Right renal pelvis (tissue), 4 donors: ENCODE measurements at places on chromosomes 11 and 22. TPM values are rescaled to one million over a fixed set of nuclear protein-coding genes. Genes with fewer than 3 reads are reported as not detected.

Gene TMPRSS6
- 0.54 TPM for polyA plus RNA-seq

Gene TBC1D22A
- 17.8 TPM for polyA plus RNA-seq

Gene USP2
- polyA plus RNA-seq: 13.6 TPM

Gene NXPE4
- not detected for polyA plus RNA-seq

Gene MMP13
- 0.11 TPM for polyA plus RNA-seq

Gene ART1
- not detected for polyA plus RNA-seq

GRCh38 chr22:43946384-43946667 is 8.9 kb upstream of the SAMM50 start:
- no peak for DNase-seq

DNA sequence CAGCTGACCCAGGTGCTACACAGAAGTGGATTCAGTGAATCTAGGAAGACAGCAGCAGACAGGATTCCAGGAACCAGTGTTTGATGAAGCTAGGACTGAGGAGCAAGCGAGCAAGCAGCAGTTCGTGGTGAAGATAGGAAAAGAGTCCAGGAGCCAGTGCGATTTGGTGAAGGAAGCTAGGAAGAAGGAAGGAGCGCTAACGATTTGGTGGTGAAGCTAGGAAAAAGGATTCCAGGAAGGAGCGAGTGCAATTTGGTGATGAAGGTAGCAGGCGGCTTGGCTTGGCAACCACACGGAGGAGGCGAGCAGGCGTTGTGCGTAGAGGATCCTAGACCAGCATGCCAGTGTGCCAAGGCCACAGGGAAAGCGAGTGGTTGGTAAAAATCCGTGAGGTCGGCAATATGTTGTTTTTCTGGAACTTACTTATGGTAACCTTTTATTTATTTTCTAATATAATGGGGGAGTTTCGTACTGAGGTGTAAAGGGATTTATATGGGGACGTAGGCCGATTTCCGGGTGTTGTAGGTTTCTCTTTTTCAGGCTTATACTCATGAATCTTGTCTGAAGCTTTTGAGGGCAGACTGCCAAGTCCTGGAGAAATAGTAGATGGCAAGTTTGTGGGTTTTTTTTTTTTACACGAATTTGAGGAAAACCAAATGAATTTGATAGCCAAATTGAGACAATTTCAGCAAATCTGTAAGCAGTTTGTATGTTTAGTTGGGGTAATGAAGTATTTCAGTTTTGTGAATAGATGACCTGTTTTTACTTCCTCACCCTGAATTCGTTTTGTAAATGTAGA is 1.7 kb downstream of the MALAT1 start:
- no peak for DNase-seq

GRCh38 chr11:120977266-120978137 is 46.4 kb upstream of the TBCEL start:
- no peak for DNase-seq

- DNase-seq: peak; percentile 86
Observed at GRCh38 chr22:37561212-37562048, 1.1 kb downstream of the CDC42EP1 start.

DNA sequence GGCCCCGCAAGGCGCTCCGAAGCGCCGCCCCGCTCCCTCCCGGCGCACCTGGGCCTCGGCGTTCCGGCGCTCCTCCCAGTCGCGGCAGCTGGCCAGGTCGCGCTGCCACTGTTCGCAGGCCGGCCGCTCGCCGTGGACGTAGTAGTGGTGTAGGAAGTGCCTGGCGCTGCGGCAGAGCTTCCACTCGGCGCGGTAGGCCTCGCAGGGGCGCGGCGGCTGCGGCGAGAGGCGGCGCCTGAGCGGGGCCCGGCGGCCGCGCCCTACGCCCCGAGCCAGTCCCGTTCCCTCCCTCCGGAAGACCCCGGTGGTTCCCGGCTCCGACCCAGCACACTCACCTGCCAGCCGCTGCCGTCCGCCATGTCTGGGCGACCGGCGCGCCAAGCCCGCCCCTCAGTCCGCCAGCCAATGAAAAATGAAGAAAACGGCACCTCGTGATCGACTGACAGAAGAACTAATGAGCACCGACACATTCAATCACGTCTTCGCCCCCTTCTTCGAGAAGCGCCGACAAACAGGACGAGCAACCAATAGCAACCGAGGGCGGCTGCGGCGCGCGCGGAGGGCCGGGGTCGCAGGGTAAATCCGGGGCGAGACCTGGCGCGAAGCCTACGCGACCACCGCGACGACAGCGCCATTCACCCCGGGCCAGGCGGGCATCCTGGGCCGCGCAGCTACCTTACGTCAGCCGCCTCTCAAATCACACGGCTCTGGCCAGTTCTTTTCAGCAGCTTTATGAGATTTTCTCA is at the start of gene C22orf39:
C22orf39 (minus strand) TSS at position 382 of the 746 bp plus-strand sequence; CDS start at position 359, 23 bp downstream.
- DNase-seq: peak; percentile 81

DNA sequence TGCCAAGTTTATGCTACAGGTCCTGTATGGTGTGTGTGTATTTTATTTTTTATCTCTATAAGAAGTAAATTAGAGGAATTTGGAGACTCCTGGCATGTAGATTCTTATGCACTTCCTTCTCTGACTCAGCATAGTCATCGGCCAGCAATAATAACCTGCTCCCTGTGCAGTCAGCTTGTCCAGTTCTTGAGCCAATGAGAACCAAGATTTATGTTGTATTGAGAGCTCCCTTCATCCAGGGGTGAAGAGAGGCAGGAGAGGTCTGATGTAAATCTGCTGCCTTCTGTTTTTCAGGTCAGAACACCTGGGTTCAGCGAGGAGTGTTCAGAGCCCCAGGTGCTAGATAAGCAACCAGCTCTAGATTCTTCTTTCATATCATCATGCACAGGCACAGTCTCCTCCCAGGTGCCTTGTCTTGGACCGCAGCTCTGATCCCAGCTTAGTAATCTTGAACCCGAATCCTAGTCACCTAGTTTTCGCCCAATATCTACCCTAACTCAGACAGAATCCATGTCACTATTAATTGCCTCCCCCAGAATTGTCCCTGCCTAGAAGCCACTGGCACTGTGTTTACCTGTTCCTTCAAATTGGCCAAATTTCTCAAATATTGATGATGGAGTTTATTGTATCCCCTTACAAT is 328.2 kb upstream of the NCAM1 start:
- DNase-seq: no peak

GRCh38 chr11:130369141-130369691 is 54.5 kb upstream of the ZBTB44 start:
- no peak for DNase-seq

GRCh38 chr22:50610581-50610980 is 10.0 kb downstream of the MAPK8IP2 start:
- DNase-seq: no peak

DNA sequence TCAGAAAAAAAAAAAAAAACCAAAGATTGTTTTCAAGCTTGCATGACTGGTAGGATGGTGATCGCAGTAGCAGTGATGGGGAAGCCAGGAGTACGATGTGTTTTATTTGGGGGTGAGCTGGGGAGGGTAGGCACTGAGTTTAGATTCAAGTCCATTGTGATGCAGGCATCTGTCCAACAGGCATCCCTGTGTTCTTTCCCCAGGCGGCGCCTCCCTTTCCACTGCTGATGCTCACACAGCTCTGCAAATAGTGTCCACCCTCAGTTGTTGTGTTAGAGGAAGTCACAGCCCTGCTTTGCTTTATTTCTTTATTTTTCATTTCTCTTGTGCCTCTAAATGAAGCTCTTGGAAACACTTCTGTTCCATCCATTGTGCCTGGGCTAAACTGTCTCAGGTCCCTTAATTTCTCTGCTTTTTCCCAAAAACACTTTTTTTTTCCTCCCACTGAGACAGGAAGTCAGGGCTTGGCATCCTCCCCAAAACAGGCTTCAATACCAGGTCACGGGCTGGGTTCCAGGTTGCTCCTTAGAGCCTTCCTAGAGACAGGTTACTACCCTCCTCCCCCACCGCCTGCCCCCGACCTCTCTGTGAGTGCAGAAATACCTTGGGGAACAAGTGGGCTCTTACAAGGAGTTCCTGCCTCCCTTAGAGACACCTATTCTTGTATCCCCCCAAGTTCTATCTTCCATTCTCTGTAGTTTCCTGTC is 38.6 kb upstream of the HSPA8 start:
- no peak for DNase-seq

DNA sequence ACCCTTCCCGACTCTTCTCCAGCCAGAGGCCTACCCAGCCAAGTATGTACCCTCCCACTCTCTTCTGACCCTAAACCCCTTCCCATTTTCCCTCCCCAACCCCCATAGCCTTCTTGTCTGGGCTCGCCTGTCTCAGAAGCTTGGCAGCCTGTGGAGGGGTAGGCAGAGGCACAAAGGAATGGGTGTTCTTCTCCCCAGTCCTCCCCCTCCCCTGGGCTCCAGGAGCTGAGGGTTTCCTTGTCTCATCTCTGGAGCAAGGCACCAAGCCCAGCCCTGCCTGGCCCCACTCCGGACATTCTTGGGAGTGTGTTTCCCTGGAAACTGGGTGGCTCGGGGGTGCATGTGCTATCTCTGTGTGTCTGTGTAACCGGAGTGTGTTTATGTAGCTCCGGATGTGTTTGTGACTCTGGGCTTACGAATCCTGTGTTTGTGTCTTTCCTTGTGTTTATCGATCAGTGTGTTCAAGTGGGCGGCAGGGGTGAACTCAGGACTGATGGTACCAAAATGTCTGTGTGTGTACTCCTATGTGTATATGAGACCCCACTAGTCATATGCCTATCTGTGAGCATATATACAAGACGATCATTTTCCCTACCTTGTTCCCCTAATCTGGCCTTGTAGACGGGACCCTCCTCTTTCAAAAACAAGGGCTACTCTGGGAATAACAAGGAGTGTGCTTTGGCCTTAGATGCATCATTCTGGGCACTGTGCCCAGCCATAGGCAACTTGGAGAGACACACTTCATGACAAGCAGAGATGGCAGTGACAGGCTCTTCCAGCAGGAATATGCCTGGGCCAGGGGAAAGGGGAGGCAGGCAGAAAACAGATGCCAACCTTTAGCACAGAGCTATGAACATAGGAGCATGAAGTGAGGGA is 10.9 kb downstream of the PHLDB1 start:
- DNase-seq: no peak

- DNase-seq: no peak
Observed at GRCh38 chr11:102620818-102621561, 4.1 kb downstream of the MMP20 start.

DNA sequence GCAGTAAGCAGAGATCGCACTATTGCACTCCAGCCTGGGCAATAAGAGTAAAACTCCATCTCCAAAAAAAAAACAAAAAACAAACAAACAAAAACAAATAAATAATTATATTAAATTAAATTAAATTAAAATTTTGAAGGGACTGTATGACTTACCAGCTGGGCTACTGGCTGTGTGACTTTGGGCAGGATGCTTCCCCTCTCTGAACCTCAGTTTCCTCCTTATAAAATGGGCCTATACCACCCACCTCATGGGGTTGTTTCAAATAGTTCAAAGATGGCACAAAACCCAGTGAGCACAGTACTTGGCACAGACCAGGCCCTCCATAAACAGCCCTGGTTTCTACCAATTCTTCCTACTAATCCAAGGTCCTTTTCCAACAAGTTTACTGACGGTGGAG is 34.9 kb downstream of the ASCC2 start:
- no peak for DNase-seq

GRCh38 chr11:30960387-30960992 is 374.3 kb upstream of the MPPED2 start:
- no peak for DNase-seq

DNA sequence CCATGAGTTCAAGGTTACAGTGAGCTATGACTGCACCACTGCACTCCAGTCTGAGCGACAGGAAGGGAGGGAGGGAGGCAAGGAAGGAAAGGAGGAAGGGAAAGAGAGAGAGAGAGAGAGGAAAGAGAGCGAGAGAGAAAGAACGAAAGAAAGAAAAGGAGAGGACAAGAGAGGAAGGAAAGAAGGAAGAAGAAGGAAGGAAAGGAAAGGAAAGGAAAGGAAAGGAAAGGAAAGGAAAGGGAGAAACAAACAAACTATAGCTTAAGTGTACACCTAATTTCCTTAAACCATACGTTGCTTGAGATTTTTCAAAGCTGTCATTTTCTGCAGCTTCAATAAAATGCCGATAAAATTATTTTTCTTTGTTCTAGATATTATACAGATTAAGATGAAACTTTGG is 80.2 kb upstream of the APOA1 start:
- no peak for DNase-seq

- DNase-seq: no peak
Observed at GRCh38 chr11:44542372-44542771, 23.1 kb upstream of the CD82 start.

- DNase-seq: no peak
Observed at GRCh38 chr11:7160814-7161489, 72.2 kb downstream of the RBMXL2 start.

GRCh38 chr11:85299258-85299942 is 327.7 kb downstream of the DLG2 start:
- DNase-seq: peak; percentile 16

DNA sequence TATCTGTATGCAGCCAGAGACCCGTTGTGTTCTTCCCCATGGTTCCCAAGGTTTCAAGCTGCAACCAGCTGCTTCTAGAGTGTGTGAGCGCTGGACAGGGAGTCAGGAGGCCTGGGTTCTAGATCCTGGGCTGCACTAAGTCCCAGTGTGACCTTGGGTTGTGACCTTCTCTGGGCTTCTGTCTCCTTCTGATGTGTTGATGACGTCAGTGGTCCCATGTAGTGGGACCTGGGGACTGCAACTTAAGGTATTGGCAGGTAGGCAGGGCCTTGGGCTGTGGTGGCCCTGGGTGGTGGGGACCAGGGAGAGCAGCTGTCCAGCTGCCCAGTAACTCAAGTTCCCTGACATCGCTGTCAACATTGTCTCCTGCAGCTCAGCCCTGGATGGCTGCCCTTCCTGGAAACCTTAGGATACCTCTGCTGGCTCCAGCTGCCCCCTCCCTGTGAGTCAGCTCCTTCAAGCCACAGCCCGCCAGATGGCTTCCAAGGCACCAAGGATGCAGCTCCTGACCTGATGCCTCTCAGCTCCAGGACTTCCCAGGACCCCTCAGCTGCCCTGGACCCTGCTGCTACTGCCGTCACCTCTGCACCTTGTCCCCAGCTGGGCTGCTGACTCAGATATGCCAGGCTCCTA is 1.3 kb upstream of the PVALB start:
- no peak for DNase-seq

- no peak for DNase-seq
Observed at GRCh38 chr22:50672041-50672440, 582 bp upstream of the SHANK3 start.
